Heart left ventricle (tissue), 16 donors: ENCODE measurements at places on chromosomes 12 and 14. TPM values are rescaled to one million over a fixed set of nuclear protein-coding genes. Genes with fewer than 3 reads are reported as not detected.
A peak's percentile ranks its signal among the peaks of the same experiment; 100 is the strongest.

DNA sequence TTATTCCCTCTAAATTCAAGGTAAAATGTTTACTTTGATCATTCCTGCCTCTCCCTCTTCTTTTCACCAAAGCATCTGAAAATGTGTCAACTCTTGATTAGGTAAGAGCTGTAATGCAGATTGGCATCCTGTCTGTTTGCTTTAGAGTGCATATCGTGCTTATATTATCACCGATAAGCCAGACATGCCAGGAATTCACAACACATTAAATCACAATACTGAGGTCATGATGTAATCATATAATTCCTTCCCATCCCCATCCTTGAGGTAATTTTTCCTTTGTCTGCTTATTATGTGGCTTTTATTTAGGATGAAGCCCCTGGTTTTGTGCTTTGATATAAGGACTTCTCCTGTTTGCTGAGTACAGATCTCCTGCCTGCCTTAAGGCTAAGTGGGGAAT is 10.2 kb downstream of the DDX47 start:
- no peak overlapping the region for H3K27ac ChIP-seq
- H3K4me3 ChIP-seq: no peak overlapping the region
- H3K27me3 ChIP-seq: no peaks in the 10 kb centered on the region
- no peak for DNase-seq
- H3K36me3 ChIP-seq: peaks cover 39% of the 10 kb centered on the region

- no peaks in the 10 kb centered on the region for H3K36me3 ChIP-seq
- no peak overlapping the region for H3K27ac ChIP-seq
- H3K4me1 ChIP-seq: no peaks in the 10 kb centered on the region
- H3K27me3 ChIP-seq: no peaks in the 10 kb centered on the region
- H3K4me3 ChIP-seq: no peak overlapping the region
Observed at GRCh38 chr14:37179896-37180502, 7.6 kb upstream of the SLC25A21 start.

IL31 gene
- not detected for total RNA-seq

LAG3 gene
- 0.10 TPM for total RNA-seq

DNA sequence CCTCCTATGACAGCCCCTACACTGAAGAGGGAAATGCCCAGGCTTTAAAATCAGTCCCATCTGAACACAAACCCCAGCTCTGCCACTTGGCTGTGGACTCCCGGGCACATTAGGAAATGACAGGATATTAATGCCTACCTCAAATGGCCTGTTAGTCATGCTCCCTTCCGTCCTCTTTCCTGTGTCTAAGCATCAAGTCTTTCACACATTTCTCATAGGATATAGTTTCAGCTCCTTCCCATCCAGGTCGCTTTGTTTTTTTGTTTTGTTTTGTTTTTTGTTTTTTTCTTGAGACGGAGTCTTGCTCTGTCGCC is 16.1 kb downstream of the PLEK2 start:
- DNase-seq: no peak
- H3K4me1 ChIP-seq: no peaks in the 10 kb centered on the region

DNA sequence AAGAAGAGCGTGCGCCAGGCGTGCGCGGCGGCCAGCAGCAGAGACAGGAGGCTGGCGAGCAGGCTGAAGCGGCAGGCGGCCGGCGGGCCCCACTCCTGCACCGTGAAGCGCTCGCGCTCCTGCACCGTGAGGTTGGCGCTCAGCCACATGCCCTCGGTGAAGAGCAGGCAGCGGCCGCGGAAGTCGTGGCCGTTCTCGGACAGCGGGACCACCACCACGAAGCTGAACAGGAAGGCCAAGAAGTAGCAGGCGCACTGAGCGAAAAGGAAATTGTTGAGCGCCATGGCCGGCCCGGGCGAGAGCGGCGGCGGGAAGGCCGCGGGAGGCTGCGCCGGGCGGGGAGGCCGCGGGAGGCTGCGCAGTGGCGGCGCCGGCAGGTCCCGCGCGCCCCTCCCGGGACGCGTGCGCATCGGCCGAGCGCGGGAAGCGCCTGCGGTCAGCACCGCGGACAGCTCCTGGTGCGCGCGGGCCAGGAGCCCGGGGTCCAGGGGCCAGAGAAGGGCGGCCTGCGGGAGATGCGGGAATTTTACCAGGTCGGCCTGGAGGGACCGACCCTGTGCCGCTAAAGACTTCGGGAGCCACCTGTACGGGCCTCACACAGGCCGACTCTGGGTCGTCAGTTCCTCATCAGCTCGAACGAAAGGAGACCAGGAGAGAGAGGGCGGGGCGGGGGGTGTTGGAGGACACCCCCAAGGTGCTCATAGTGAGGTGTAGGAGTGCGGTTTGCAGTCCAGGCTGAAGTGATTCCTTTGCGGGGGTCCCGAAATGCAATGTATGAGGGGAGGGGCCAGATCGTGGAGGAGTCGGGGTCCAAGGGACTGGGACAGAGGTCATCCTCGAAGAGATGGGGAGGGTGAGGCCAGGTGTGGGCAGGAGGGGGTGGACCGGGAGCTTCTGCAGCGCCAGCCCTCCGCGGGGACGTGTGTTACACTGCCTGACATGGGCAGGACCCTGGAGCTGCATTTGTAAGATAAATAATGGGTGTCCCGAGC is at the start of gene TMEM179:
TMEM179 (minus strand) TSS at position 315 of the 992 bp plus-strand sequence; CDS start at position 284, 31 bp downstream.
- H3K4me1 ChIP-seq: no peaks in the 10 kb centered on the region
- H3K36me3 ChIP-seq: no peaks in the 10 kb centered on the region
- peak within 1 kb of the TSS; percentile 22 for H3K4me3 ChIP-seq
- no peaks in the 10 kb centered on the region for H3K27me3 ChIP-seq
- H3K27ac ChIP-seq: no peak within 1 kb of the TSS
